ENCODE measurements at places on chromosomes 2 and 18. TPM values are rescaled to one million over a fixed set of nuclear protein-coding genes. Genes with fewer than 3 reads are reported as not detected.

DNA sequence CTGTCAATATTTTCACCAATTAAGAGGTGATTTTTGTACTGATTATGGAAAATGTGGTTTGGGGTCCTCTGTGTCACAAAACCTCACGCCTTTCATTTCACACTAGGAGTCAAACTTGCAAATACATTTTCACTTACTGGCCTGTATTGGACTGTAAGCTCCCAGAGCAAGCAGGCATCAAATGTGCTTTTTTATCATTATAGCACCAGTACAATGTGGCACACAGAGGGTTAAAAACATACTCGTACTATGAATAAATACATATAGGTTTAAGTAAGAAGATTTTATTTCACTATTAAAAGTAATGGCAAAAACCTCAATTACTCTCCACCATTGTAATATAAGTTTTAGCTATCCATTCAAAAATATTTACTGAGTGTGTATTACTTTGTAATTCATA, 56.7 kb downstream of the ABCB11 start:
- no peaks in the 10 kb centered on the region for H3K27me3 ChIP-seq
- no peak for DNase-seq
- no peaks in the 10 kb centered on the region for H3K4me1 ChIP-seq

GRCh38 chr18:35386600-35387100, 9.5 kb upstream of the ZNF396 start:
- H3K4me3 ChIP-seq, result no peak overlapping the region
- peaks cover 2% of the 10 kb centered on the region for H3K27me3 ChIP-seq
- DNase-seq, result peak; percentile 91

DNA sequence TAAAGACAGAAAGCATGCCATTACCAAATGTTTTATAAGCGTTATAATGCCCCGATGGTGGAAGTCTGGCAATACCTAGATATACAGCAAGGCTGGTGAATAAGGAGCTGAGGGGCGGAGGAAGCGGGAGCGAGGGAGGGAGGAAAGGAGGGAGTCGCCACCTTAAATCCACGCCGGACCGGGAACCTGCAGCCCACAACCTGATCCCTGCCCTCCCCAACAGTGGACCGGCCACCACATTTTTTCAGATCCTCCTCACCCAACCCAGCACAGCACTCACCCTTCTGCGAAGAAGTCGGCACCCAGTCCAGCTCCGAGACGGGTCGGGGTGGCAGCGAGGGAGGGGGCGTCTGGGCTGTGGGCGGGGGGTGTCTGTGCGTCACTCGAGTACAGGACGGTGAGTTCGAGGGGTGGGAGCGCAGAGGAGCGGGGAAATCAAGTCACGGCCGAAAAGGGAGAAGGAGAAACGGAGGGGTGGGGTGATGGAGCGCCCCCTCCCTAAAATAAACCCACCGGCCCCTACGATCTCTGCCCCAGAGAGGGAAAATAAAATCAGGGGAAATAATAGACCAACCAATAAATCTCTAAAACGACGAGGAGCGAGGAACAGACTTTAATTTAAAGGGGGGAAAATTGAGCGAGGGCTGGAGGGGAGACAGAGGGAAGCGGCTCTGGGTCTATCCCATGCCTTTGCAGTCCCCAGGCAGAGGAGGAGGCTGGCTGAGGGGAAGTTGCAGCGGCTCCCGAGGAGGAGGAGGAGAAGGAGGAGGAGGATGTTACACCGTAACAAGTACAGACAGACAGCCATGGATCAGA, 96.5 kb upstream of the SERTAD2 start:
- H3K27ac ChIP-seq, result peak overlapping the region; percentile 65
- peak overlapping the region; percentile 47 for H3K4me3 ChIP-seq
- DNase-seq, result no peak
- H3K4me1 ChIP-seq, result peaks cover 5% of the 10 kb centered on the region

GRCh38 chr2:103161456-103162289, 399.8 kb downstream of the TMEM182 start:
- no peaks in the 10 kb centered on the region for H3K27me3 ChIP-seq
- no peaks in the 10 kb centered on the region for H3K4me1 ChIP-seq
- DNase-seq, result no peak
- H3K36me3 ChIP-seq, result no peaks in the 10 kb centered on the region
- H3K27ac ChIP-seq, result no peak overlapping the region

DNA sequence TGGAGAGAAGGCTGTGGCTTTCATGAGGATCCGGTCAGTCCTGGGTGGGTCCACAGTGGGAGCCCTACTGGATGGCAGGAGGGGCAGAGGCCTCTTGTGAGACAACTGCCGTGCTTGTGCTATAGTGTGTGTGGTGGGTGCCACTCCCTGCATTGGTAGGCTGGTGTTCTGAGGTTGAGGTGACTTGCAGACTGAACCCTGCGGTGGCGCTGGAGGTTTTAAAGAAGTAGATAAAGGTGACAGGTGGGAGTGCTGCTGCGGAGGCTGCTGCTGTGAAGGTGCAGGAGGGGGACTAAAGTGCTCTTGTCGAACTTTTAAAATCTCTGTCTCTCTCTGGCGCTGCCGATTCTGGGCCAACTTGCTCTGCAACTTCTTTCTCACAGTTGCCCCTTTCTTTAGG, 29.7 kb downstream of the INO80D start:
- H3K27me3 ChIP-seq, result no peaks in the 10 kb centered on the region
- DNase-seq, result no peak
- no peak overlapping the region for H3K4me3 ChIP-seq
- no peak overlapping the region for H3K27ac ChIP-seq
- no peaks in the 10 kb centered on the region for H3K4me1 ChIP-seq

GRCh38 chr2:177178797-177179196, 33.8 kb upstream of the HNRNPA3 start:
- H3K4me3 ChIP-seq, result no peak overlapping the region
- H3K4me1 ChIP-seq, result no peaks in the 10 kb centered on the region
- DNase-seq, result no peak
- H3K36me3 ChIP-seq, result no peaks in the 10 kb centered on the region

NYAP2 gene
- not detected for total RNA-seq

CRYBA2 gene
- total RNA-seq, result not detected

LYPD6 gene
- not detected for total RNA-seq

Data from natural killer cell (primary cell).